Activated CD8-positive, alpha-beta memory T cell treated with anti-CD3 and anti-CD28 coated beads for 1 hour (primary cell): ENCODE measurements at places on chromosomes 4 and X.

DNA sequence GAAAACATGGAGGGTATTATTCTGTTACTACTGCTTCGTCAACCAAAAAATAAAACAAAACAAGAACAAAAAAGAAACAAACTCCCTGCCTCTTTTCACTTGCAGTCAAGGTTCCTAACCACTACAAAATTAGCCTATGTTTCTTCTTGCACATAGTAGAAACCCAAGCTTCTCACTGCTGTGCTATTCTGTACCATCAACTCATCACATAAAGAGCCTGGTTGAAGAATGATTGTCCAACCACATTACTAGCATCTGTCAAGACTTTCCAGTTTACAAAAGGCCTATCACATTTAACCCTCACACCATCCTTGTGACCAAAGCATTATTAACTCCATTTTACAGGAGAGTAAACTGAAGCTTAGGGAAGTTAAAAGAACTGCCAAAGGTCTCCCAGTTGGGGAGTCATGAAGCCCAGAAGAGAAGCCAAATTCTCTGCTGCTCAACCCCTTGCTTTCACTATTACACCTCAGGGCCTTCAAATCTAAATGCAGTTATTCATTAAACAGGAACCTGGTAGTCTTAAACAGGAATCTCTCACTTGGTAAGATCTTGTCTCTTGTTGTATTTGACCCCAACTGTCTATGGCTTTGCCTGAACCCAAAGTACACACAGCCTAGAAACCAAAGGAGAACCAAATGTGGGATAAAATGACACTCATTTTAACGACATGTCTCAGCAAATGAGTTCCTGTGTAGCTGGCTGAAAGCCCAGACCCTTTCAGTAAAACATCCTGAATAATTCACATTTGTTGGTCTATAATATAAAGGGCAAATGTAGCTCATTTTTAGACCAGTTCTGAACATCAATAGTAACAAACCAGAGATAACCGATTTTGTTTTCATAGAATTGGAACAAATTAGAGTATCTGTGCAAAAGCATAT is 8.6 kb downstream of the F9 start:
- DNase-seq = no peak

DNA sequence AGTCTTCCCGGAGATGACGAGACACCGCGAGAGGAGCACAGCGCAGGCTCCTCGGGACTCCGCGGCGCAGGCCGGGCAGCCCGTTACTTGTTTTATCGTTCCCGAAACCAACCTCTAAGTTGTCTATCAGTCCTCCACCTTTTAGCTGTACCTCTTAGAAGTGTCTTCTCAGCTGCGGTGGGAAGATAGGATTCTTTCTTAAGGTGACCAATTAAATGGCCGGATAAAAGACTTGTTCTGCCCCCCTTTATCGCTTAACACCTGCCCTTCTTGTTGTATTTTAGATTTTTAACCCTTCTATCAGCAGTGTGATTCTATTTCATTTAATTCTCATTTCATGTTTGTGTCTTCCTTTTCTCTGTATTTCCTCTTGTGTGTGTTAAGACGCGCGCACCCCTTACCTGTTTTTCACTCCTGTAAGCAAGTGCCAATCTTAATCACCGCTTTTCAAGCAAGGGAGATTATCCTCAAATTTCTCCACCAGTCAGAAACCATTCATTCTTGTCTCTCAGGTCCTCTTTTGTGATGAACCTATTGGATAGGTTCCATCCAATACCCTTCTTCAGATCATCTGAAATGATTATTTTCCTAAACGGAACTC is at the start of gene SLC9B2:
SLC9B2 (minus strand) TSS at position 15 of the 601 bp plus-strand sequence. CDS start 9,211 bp downstream, outside the sequence.
- DNase-seq = no peak

- no peak for DNase-seq
These were observed 7.6 kb upstream of the SLC2A9 start for GRCh38 chr4:10028910-10029309.

- DNase-seq = no peak
These were observed 64.5 kb upstream of the PRSS12 start for GRCh38 chr4:118417325-118417724.

DNA sequence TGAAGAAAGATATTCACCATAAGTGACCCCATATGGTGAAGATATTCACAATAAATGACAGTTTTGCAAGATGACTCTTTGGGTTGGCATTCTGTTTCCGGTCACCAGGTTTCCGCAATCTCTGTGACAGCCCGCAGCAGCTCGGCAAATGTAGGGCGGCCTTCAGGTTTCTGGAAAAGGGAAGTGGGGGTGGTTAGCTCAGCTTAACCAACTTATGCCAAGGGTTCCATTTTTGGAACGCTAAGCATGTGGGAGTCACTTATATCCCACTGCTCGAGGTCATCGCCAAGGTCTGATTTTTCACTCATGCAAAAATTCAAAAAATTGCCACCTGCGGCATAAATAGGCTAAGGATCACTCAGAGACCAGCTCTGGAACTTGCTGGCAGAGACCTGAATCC is 51.0 kb downstream of the NIPAL1 start:
- DNase-seq = no peak

- no peak for DNase-seq
These were observed 82.9 kb downstream of the LAS1L start for GRCh38 chrX:65451663-65452062.

GRCh38 chr4:147044241-147044640 is 98.6 kb upstream of the TTC29 start:
- no peak for DNase-seq

GRCh38 chr4:2579910-2580309 is 43.5 kb downstream of the FAM193A start:
- DNase-seq = no peak

DNA sequence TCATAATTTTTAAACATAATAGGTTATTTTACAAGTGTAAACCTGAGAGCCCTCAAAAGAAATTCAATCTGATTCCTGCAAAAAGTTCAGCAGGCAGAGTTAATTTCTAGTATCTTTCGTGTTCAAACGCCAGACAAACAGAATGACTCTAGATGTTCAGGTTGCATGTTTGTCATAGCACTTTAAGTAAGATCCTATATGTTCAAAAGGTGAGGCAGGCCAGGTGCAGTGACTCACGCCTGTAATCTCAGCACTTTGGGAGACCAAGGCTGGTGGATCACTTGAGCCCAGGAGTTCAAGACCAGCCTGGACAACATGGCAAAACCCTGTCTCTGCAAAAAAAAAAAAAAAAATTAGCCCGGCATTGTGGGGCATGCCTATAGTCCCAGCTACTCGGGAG is 1.1 kb upstream of the RASSF6 start:
- DNase-seq = no peak

- DNase-seq = no peak
These were observed 3.1 kb upstream of the SFRP2 start for GRCh38 chr4:153791746-153792617.

DNA sequence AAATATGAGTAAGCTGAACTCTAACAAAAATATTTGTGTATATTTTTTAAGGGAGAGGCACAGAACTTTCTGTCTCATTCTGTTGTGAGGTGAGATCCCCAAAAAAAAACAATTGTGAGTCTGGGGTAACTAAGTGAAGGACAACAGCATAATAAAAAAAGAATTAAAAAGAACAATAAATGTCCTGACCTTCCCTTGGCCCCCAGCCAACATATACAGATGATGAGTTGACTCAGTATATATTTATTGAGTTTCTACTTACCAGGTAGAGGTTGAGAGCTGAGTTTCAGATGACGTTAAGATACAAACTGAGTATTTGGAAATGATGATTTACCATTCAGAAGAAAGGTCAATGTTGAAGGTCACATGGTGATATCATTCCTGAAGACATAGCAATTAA is 239.5 kb downstream of the KCNIP4 start:
- no peak for DNase-seq

DNA sequence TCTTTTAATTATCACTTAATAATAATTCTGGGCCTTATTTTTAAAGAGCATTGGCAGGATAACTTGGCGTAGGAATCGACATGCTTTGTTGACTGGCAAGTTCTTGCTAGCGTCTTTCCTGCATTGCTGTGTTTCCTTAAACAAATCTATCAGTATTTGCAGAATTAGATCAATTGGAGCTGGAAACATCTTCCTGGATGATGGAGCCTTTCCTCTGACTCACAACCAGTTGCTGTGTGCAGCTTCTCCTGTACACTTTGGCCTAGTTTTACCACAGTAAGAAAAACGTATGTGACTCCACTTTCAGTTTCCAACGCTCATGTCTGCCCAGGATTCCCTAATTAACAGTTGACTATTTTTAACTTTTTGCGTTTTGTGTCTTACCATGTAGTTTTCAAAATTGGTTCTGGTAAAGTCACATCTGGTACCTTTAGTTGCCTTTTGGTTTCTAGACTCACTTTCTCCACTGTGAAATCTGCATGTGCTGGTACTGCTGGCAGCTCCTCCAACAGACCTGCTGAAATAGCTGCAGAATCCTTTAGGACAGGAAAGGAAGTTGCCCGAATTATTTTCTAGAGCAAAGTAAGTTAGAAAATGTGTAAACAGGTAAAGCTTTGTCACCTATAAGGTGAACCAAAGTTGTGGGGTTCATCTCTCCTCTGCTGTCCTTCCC is 553.2 kb upstream of the FAT1 start:
- DNase-seq = no peak

DNA sequence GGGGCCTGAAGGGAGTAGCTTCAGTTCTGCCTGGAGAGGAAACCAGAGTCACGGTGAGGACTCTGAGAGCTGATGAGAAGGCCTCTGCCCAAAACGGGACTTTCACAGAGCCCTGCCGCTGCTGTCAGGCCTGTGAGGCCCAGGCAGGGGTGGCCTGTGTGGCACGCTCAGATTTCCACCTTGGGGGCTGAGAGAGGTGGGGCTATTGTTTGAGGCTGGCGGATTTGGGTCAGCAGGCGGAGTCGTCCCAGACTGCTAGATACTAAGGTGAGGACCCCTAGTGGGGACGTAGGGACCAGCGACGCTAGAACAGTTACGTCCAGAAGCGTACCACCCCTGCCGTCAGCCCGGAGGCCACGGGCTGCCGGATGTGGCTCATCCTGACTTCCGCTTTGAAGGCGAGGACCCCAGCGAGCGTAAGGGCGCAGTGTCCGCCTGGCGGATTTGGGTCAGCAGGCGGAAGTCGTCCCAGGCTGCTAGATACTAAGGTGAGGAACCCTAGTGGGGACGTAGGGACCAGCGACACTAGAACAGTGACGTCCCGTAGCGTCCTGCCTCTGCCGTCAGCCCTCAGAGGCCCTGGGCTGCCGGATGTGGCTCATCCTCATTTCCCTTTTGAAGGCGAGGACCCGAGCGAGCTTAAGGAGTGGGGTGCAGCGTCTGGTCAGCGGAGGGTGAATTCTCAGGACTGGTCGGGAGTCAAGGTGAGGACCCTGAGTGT is at the start of gene MAGEB1:
MAGEB1 (plus strand) TSS at position 378 of the 721 bp plus-strand sequence. CDS start 3,348 bp downstream, outside the sequence.
- no peak for DNase-seq

- DNase-seq = no peak
These were observed 54.3 kb upstream of the CAMK2D start for GRCh38 chr4:113815826-113816225.
